ENCODE measurements at places on chromosomes 7 and 10.

DNA sequence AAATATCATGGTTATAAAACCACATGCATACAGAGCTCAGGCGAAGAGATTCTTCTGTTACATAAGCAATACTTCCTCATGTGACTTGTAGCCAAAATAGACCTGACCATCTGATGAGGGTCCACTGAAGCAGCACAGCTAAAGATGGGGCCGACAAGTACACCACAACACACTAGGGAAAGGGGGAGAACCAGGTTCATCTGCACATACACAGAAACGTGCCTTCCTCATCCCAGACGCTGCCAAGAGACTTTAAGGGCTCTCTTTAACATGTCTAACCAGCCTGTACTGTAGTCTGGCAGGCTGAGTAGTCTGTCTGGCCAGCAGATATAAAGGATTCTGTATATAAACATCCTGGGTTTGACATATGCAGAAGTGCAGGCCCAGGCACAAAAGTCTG lies 30.3 kb downstream of the ERCC6 start:
- peak; percentile 7 for DNase-seq

DNA sequence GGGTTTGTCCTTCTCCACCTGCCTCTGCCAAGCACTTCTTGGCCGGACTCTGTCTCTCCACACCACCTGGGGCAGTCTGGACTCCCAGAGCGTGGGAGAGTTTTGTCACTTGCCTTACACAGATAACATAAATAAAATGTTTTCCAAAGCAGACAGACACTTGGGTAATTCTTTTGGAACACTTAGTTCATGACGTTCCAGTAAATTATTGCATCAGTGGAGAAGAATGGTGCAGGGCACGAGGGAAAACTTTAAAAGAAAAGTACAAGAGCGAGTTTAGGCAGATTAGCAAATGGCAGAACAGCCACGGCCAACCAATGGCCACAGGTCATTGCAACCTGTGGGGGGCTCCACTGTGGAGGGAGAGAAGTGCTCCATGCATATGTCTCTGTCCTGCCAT lies 170.6 kb upstream of the GRB10 start:
- DNase-seq: no peak

GRCh38 chr7:55554038-55554437 lies 18.3 kb downstream of the VOPP1 start:
- no peak for DNase-seq

GRCh38 chr7:106095634-106096033 lies 16.5 kb downstream of the SYPL1 start:
- no peak for DNase-seq

DNA sequence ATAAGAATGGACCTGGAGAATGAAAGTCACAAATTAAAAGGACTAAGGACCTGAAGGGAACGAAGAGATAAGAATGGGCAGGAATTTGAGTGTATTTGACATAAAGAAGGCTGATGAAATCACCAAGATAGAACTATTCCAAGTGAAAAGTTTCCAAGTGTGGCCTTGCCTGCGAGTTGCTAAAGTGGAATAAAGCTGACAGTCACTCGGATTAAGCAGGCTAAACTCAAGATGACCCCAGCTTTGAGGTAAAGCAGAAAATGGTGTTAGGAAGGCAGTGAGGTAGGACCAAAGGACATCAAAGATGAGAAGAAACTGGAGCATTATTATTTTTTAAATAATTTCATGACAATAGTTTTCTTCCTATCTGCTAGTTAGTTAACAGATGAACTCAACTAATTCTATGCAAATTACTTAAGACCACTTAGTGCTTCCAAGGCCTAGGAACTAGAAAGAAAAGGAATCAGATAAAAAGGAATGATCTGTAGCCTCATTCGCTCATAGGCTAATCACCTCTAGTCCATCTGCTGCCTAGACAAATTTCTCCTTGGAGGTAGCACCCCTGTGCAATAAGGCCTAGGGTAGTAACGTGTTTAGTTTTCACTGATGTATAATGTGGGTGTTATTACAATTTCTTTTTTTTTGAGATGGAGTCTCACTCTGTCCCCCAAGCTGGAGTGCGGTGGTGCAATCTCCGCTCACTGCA lies 34.5 kb downstream of the EZH2 start:
- no peak for DNase-seq

- no peak for DNase-seq
Measured at GRCh38 chr7:83101530-83101929, 61.2 kb downstream of the PCLO start.

DNA sequence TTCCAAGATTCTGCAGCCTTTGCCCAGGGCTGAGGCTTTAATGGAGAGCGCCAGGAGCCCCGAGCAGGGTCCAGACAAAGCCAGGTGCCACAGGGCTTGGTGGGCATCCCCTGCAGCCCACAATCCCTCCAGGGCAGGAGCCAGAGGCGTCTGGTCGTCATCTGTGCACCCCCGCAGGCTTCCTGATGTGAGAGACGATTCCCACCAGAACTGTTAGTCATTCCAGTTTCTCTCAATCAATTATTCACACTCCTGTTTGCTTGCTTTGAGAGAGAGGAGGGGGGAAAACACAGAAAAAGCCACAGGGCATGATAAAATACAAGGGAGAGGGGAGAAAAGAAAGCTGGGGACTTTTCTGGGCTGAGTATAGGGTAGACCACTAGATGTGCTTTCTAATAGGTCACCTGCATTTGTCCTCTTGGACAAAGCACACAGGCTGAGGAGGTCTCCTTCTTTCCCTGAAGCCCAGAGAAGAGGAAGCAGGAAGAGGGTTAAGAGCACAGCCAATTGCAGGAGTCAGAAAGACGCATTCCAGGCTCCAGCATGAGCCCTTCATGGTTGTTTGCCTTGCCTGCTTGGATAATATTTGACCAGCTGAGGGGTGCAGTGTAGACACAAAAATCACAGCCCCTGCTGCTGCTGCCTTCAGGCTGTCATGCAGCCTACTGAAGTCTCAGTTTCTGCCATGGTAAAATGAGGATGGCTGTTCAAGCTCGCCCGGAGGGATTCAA lies 194.4 kb downstream of the PLXNA4 start:
- no peak for DNase-seq

- DNase-seq: peak; percentile 65
Measured at GRCh38 chr10:113802997-113803396, 50.9 kb downstream of the DCLRE1A start.

DNA sequence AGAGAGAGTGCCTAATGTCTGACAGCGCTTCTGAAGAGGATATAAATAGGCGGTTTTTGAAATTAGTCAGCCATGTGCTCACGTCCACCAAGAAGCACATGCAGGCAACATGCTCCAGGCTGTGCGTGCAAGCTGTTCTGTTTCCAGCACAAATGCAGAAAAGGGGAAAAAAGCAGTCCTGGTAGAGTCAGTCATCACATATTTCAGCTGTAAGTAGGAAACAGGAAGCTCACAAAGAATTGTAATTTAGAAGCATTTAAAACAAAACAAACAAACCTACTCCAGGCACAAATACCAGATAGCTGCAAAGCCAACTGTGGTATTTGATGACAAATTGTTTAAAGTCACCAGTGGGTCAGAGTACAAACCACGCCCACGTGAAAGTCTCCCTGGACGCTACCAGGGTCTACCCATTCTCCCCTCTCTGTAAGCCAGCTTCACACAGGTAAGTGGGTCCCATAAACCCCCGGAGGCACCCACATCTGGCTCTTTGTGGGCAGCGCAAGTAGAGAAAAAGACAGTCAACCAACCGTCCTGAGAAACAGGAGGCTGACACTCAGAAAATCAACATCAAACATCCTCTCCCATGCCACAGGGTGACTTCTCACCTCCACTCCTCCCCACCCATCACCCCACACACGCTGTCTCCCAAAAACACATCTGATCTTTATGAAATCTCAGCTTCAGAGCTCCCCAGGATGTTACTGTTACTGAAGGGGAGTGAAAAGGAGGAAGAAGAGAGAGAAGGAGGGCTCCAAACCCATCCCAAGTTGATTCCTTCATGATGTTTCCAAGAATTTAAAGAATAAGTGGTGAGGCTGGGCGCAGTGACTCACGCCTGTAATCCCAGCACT lies 186.4 kb downstream of the FAM107B start:
- peak; percentile 73 for DNase-seq

DNA sequence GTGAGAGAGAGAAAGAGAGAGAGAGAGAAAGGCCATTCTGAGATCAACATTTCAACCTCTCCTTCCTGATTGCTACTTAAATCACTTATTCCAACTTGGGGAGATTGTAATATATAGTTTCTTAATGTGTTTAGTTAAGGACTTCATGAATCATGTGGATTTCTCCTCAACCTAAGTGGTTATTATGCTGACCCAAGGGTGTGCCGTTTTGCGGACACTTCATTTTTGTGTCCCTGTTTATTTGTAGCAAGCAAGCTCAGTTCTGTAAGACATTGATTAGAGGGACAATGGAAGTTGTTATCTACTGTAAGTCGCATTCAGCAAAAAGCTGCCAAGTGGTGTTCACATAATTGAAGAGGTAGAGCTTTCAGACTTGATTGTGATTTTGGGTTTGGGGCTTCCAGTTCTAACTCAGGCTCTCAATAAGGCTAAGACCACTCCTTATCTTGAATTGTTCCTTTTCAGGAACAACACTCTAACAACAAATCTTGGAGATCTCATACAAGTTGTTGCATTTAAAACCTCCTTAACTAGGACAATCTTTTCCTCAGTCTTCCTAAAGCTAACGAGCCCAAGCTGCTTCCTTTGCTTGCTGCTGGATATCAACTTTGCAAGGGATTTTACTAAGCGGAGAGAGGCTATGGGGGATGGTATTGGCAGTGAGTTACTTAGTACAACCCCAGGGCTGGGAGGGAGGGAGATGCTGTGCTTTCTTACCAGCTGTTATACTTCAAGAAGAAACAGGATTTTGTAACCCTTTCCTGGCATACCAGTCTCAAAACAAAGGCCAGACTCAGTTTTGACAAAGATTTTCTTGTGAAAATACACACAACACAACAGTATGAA lies 19.8 kb upstream of the COL1A2 start:
- no peak for DNase-seq

DNA sequence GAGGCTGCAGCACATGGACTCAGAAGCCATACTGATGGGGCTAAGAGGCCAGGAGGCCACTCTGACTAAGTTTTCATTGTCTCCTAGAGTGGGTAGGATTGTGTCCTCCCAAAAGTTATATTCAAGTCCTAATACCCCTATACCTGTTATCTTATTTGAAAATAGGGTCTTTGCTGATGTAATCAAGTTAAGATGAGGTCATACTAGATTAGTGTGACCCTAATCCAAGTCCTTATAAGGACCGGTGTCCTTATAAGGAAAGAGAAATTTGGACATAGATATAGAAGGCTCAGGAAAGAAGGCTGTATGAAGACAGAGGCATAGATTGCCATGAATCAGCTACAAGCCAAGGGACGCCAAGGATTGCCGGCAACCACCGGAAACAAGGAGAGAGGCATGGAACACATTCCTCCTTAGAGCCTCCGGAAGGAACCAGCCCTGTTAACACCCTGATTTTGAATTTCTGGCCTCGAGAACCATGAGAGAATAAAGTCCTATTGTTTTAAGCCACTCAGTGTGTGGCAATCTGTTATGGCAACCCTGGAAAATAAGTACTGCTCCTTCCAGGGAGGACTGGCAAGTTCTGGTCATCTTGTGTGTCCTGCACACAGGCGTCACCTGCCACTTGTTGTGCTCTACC lies 157.0 kb downstream of the EMX2 start:
- DNase-seq: no peak

DNA sequence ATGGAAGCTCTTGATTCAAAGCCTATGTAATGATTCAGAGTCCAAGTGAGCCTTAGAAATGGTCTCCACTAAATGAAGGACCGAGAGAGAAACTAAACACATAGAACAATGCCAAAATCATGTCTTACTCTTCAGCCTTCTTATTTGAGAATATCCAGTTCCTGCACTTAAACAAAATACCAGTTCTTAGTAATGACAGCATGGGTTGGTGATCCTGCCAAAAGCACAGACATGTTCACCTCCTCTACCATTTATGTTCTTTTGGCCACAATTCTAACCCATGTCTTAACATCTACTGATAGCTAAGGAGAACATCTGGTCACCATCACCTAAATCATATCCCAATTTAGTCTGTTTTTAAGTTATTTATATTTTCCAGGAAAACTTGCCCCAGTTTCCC lies 239.6 kb upstream of the PTN start:
- no peak for DNase-seq

DNA sequence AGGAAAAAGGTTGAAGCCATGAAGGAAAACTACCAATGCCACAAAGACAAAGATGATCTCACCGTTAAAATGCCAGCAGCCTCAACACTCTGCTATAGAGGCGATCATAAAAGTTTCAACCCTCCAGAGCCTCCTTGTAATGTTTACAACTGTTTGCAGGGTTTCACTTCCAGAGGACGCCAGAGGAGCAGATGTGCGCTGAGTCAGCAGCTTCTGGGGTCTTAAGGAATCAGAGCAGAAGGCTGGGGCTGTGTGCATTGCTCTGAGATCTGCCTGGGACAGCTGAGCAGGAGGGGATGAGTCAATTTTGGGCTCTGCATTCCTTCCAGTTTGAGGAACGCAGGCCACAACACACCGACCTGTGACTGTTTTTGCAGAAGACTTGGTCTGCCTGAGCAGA lies 98.3 kb downstream of the TMEM130 start:
- peak; percentile 86 for DNase-seq

DNA sequence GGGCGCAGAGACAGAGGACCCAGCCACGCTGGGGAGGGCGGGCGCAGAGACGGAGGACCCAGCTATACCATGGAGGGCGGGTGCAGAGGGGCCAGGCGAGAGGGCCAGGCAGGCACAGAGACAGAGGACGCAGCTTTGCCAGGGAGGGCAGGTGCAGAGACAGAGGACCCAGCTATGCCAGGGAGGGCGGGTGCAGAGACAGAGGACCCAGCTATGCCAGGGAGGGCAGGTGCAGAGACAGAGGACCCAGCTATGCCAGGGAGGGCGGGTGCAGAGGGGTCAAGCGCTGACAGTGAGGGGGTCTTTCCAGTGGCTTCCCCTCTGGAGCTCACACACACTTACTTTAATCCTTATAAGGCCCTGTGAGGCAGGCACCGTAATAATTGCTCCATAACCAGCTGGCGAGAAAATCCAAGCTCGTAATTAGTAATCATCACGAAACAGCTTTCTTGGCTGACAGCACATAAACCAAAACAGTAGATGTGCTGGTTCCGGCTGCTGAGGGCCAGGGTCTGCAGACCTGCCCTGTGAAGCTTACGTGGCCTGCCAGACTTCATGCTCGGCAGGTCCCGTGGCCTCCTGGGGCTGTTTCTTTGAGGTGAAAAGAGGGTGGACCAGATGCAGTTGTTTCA lies 137.2 kb downstream of the VIPR2 start:
- no peak for DNase-seq

DNA sequence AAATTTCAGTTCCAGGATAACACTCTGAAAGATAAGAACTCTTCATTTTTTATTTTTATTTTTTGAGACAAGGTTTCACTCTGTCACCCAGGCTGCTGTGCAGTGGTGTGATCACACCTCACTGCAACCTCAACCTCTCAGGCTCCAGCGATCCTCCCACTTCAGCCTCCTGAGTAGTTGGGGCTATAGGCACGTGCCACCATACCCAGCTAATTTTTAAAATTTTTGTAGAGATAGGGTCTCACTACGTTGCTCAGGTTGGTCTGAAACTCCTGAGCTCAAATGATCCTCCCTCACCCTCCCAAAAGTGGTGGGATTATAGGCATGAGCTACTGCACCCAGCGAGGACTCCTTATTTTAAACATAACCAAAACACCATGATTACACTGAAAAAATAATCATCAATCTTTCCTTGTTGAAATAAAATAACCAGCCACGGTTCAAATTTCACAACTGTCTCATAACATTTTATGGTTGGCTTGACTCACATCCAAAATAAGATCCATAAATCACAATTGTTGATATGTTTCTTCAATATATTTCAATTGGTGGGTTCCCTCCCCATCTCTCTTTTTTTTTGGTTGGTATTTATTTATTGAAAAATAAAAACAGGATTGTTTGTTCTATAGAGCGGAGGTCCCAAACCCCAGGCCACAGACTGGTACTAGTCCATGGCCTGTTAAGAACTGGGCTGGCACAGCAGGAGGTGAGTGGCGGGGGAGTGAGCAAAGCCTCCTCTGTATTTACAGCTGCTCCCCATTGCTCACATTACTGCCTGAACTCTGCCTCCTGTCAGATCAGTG lies 60.1 kb upstream of the FAM171A1 start:
- no peak for DNase-seq

Measured in MV-4-11 (cell line).